Fibroblast of skin of scalp (primary cell): ENCODE measurements at places on chromosomes 2 and 18.

DNA sequence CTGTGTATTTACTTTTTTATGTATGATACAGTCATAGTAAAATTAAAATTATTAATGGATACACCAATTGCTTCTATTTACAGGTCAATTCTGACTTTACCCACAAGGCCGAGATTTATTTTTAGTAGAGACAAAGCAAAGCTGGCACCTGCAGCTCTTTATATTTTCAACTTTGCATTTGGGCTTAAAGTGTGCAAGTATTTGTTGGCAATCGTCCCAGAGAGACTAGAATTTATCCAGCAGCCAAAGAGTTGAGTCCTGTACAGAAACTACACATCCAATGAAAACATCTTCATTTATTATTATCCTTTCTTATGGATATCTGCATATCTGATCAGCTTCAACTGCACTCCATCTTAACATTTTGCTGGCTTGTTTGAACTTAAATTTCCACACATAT lies 485.6 kb downstream of the SOX11 start:
- no peak for DNase-seq

DNA sequence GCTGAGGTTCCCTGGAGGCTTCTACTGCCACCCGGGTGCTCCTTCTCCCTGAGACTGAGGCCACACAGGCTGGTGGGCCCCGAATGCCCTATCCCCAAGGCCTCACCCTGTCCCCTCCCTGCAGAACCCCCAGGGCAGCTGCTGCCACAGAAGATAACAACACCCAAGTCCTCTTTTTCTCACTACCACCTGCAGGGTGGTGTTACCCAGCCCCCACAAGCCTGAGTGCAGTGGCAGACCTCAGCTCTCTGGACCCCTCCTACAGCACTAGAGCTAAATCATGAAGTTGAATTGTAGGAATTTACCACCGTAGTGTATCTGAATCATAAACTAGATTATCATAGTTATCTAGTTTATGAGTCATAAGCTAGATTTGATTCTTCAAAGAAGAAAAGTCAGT lies 7.3 kb upstream of the CENPA start:
- DNase-seq: no peak

DNA sequence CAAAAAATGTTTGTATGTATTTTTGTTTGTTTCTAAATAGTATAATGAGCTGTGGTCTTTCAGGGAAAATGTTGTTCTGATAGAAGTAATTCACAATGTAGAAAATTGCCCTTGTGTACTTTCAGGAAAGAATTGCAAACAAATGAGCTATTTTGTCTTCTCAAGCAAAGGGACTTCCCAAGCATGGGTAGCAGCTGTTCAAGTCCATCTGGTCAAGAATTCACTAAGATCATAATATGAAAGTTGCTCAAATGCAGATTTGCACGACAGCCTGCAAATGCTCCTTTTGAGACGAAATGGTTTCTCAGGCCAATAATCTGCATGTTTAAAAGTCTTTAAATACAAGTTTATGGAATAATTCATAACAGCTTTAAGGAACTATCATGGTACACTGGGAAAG lies 51.9 kb upstream of the HNMT start:
- DNase-seq: no peak

DNA sequence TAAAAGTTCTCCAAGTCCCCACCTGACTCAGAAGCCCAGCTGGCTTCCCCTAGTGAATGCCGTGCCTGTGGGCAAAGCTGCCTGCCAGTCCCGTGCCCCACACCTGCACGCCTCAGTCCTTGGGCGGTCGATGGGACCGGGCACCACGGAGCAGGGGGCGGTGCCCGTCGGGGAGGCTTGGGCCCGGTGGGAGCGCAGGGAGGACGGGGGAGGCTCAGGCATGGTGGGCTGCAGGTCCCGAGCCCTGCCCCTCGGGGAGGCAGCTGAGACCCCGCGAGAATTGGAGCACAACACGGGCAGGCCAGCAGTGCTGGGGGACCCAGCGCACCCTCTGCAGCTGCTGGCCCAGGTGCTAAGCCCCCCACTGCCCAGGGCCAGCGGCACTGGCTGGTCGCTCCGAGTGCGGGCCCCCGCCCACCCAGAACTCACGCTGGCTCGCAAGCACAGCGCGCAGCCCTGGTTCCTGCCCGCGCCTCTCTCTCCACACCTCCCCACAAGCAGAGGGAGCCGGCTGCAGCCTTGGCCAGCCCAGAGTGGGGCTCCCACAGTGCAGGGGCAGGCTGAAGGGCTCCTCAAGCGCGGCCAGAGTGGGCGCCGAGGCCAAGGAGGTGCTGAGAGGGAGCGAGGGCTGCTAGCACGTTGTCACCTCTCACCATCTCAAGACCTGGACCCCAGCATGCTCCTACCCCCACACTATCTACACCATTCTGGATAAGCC lies 215.5 kb downstream of the TNS1 start:
- no peak for DNase-seq

DNA sequence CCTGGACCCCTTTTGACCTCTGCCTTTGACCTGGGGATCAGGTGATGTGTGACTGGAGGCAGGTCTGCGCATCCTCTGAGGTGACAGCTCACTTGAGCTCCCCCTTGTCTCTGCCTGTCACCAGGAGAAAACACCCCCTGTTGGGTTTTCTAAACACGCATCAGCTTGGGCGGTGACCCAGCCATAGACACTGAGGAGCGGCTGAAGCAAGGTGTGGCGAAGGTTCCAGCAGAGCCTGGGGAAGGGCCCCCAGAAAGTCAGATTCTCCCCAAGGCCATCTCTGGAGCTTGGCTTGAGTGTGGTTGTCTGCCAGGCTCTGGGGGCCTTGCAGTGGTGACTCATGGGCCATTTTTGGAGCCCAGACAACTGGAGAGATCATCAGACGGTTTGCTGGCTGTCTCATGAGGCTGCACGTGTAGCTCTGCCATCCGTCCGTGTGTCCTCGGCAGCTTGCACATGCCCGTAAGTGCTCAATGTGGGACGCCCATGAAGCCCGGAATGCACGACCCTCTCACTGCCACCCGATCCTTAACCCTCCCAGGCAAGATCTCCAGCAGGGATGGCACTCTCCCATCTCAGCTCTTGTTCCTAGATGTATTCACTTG lies 29.4 kb downstream of the SIX3 start:
- DNase-seq: peak; percentile 52

GRCh38 chr18:56284319-56284718 lies 354.1 kb downstream of the TXNL1 start:
- peak; percentile 52 for DNase-seq

- no peak for DNase-seq
Observed at GRCh38 chr2:7943446-7943845, 738.4 kb upstream of the ID2 start.
